ENCODE measurements at places on chromosomes 1 and 21.

GRCh38 chr1:216566641-216567205, 143.5 kb upstream of the USH2A start:
- no peak for DNase-seq

GRCh38 chr1:170267317-170267716, 121.6 kb downstream of the NTMT2 start:
- no peak for DNase-seq

DNA sequence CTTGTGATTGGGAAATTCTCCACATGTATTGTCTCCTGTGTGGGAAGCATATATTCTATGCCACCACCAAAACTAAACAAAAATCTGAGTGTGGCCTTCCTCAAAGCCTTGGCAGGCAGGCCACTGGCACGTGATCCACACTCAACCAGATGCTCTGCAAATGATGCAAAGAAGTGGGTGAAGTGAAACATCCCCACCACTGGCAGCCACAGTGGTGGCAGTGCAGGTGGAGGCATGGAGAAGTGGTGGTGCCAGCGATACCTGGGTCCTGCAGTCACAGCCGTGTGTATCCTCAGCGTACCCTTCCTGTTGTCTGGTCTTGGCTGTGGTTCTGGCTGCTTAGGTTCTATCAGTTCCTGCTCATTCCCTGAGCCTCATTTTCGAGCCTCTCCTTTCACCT, 65.2 kb downstream of the PLPPR5 start:
- DNase-seq: no peak

- DNase-seq: no peak
Measured at GRCh38 chr1:235527196-235527814, 23.1 kb upstream of the B3GALNT2 start.

- DNase-seq: no peak
Measured at GRCh38 chr21:39083377-39084008, 99.8 kb downstream of the PSMG1 start.

DNA sequence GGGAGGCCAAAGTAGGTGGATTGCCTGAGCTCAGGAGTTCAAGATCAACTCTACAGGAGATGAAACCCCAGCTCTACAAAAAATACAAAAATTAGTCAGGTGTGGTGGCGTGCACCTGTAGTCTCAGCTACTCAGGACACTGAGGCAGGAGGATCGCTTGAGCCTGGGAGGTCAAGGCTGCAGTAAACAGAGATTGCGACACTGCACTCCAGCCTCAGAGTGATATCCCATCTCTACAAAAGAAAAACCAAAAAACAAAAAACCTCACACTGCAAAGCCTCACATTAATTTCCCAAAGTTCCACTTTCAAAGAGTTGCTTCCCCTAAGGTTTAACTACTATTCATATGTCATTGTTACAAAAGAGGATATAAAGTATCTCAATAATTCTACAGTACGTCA, 29.0 kb upstream of the FBXO28 start:
- DNase-seq: no peak

All from cortex of kidney (tissue), 1 donor.